ENCODE measurements at places on chromosomes 2 and 18.

DNA sequence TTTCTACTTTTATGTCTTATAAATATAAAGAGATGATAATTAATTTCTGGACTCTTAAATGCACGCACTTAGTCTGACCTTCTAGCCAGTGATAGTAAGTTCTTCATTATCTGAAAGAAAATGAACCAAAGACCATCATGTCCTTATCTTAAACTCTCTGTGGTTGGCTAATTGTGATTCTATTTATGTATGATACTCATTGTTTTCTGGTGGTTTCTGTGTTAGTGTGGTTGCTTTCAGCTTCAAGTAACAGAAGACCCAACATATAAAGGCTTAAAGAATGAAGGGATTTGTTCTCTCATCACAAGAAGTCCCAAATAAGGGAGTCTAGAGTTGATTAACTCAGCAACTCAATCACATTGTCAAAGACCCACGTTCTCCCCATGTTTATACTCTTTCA, 225.2 kb upstream of the TANK start:
- DNase-seq, result no peak

DNA sequence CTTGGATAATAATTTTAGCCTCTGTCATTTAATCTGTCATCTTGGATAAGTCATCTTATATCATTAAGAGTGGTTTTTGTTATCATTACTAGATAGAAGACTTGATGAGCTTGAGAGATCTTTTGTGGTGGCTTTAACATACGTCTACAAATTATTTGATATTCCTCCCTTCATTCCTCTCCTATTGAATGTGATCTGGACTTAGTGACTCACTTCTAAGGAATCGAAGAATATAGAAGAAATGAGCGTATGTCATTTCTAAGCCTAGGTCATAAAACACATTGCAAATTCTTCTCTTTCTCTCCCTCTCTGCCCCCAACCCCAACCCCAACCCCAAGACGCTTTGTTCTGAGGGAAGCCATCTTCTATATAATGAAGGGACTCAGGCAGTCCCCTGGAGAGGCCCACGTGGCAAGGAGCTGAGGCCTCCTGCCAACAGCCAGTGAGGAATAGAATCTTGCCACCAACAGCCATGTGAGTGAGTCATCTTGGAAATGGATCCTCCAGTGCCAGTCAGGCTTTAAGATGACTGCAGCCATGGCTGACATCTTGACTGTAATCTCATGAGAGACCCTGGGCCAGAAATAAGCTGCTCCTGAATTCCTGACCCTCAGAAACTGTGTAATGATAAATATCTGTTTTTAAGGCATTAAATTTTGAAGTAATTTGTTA, 221.6 kb upstream of the SP5 start:
- DNase-seq, result no peak

GRCh38 chr18:37332219-37332618, 233.4 kb downstream of the CELF4 start:
- no peak for DNase-seq

- DNase-seq, result no peak
These were observed 131.1 kb downstream of the AFF3 start for GRCh38 chr2:100011272-100011731.

DNA sequence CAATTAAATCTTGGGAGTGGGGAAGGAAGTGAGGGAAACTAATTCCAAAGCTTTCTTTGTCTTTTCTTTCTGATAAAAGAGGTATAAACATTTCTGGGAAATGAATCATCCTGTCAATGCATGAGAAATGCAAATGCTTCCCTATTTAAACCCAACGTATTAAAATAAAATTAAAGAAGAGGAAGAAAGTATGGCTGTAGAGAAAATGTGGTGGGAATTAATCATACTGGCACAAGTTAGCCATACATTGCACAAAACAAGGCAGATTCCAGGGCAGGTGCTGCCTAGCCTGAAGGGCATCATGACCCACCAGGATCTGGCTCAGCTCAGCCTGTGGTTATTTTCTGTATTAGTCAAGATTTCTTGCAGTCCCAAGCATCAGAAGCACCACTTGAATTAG, 338.0 kb downstream of the NYAP2 start:
- no peak for DNase-seq

DNA sequence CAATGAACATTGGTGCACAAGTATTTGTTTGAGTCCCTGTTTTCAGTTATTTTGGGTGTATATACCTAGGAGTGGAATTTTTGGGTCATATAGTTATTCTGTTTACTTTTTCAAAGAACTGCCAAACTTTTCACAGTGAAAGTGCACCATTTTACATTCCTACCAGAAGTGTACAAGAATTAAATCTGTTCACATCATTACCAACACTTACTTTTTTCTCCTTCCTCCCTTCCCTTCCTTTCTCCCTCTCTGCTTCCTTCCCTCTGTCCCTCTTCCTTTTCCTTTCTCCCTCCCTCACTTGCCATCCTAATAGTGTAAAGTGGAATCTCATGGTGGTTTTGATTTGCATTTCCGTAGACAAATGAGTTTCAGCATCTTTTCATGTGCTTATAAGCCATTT, 11.9 kb downstream of the ADNP2 start:
- DNase-seq, result no peak

DNA sequence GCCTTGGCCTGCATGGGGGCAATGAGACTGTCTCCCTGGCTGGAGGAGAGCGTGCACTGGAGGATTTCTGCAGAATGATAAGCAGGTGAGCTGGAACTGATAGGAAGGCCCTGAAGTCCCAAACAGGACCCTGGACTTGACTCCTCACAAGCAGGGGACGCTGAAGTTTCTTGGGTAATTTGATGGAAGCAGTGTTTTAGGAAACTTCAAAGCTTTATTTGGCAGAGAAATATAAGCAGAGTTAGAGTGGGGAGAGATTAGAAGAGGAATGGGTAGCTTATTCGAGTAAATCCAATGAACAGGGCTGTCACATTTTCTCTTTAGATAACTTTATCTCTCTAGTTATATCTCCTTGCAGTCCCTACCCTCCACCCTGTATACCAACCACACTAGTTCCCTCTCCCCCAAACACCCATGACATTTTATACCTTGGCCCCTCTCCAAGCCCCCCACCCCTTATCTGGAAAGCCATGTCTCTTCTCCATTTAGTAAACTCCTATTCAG, 73.6 kb upstream of the IGFBP5 start:
- no peak for DNase-seq

DNA sequence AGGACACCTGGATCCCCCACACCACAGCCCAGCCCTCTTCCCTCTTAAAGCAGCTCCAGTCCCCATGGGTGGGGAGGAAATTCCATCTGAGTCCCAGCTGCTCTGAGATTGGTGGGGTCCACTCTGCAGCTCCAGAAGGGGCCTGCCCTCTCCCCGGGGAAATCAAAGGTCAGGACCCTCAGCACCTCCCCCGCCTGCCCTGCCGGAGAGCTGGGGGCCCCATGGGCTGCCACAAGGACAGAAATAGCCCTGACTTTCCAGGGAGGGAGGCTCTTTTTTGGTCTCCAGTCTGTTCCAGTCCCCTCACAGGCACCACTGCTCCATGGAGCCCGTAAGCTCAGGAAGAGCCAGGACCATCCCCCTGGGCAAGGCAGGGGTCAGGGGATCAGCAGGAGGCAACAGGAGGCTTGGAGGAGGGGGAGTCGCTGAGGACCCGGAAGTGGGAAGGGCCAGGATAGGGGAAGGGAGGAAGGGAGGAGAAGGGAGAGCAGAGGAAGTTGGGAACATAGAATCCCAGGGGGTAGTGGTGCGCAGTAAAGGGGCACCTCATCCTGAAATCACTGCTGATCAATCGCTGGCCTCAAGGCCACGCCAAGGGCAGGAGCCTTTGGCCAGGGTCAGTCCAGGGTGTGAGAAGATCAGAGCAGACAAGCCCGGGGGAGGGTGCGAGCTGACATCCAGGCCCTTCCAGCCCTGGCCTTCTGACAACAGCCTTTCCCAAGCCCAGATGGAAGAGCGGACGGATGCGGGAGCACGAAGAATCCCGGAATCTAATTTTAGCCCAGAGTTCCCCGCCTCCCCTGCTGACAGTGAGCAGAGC, 7.6 kb downstream of the ADRA2B start:
- DNase-seq, result no peak

- DNase-seq, result peak; percentile 18
These were observed 3.5 kb upstream of the RNPEPL1 start for GRCh38 chr2:240564561-240565332.
